Placental pericyte (primary cell): ENCODE measurements at places on chromosomes 4 and X. TPM values are rescaled to one million over a fixed set of nuclear protein-coding genes. Genes with fewer than 3 reads are reported as not detected.

Gene STOX2
- total RNA-seq: 0.57 and 15.8 TPM in 2 replicates

Gene YTHDC1
- 38.9 and 53.2 TPM in 2 replicates for total RNA-seq

Gene SFRP2
- total RNA-seq: 1.4 TPM in 1 of 2 replicates, not detected in the other

Gene MAOB
- total RNA-seq: under 0.01 TPM in 1 of 2 replicates, not detected in the other

Gene CPEB2
- total RNA-seq: 11.2 and 20.8 TPM in 2 replicates

Gene PGRMC1
- 95.4 and 150 TPM in 2 replicates for total RNA-seq

Gene KIAA1210
- not detected in 2 replicates for total RNA-seq

Gene XAGE2
- total RNA-seq: not detected in 2 replicates

Gene HTR2C
- total RNA-seq: 0.44 and 1.3 TPM in 2 replicates

Gene RNF150
- total RNA-seq: 0.22 and 1.1 TPM in 2 replicates

Gene NSUN7
- total RNA-seq: under 0.01 and 0.22 TPM in 2 replicates

Gene AFM
- not detected in 2 replicates for total RNA-seq

Gene ITIH6
- total RNA-seq: not detected in 2 replicates

Gene FAM13A
- total RNA-seq: 8.5 and 18.2 TPM in 2 replicates

Gene ADAM29
- total RNA-seq: not detected in 2 replicates

Gene MAGEA12
- not detected in 2 replicates for total RNA-seq

Gene STARD8
- total RNA-seq: 0.22 and 0.86 TPM in 2 replicates

Gene HS6ST2
- total RNA-seq: 0.22 TPM in 1 of 2 replicates, not detected in the other

Gene SULT1E1
- not detected in 2 replicates for total RNA-seq

Gene PLXNB3
- 4.0 and 4.6 TPM in 2 replicates for total RNA-seq

Gene USP17L20
- total RNA-seq: not detected in 2 replicates

Gene GLRA2
- total RNA-seq: not detected in 2 replicates

Gene FATE1
- not detected in 2 replicates for total RNA-seq

Gene TLR7
- total RNA-seq: under 0.01 TPM in 1 of 2 replicates, not detected in the other

Gene GPR82
- not detected in 2 replicates for total RNA-seq

Gene ASMT
- 0.22 and 0.57 TPM in 2 replicates for total RNA-seq

Gene PQBP1
- total RNA-seq: 56.7 and 94.3 TPM in 2 replicates

Gene SYP
- total RNA-seq: under 0.01 and 0.29 TPM in 2 replicates

Gene TCEAL3
- total RNA-seq: 4.6 and 12.9 TPM in 2 replicates

Gene TADA2B
- 15.2 and 16.2 TPM in 2 replicates for total RNA-seq

Gene CNKSR2
- 0.88 and 1.4 TPM in 2 replicates for total RNA-seq

Gene ATP1B4
- total RNA-seq: not detected in 2 replicates

Gene KIF4A
- total RNA-seq: 1.1 and 24.6 TPM in 2 replicates

Gene TRIM2
- total RNA-seq: 51.6 and 51.8 TPM in 2 replicates

Gene PNMA6F
- not detected in 2 replicates for total RNA-seq

Gene XK
- total RNA-seq: 0.14 TPM in 1 of 2 replicates, not detected in the other

Gene PCDH18
- 33.5 and 150 TPM in 2 replicates for total RNA-seq

Gene IL2RG
- total RNA-seq: 0.43 TPM in 1 of 2 replicates, not detected in the other

Gene ANXA10
- 5.9 and 13.0 TPM in 2 replicates for total RNA-seq

Gene SCML2
- 0.22 and 0.72 TPM in 2 replicates for total RNA-seq

Gene ADH5
- total RNA-seq: 151 and 184 TPM in 2 replicates

Gene HPGDS
- under 0.01 TPM in 1 of 2 replicates, not detected in the other for total RNA-seq

Gene ARMCX1
- total RNA-seq: 27.6 and 36.3 TPM in 2 replicates

Gene PTPN13
- 46.8 and 59.6 TPM in 2 replicates for total RNA-seq

Gene CXXC4
- total RNA-seq: under 0.01 and 0.14 TPM in 2 replicates

Gene GAGE13
- total RNA-seq: not detected in 2 replicates

Gene SLC49A3
- 5.5 and 15.9 TPM in 2 replicates for total RNA-seq

Gene SMIM10
- total RNA-seq: 3.7 and 3.9 TPM in 2 replicates

Gene ANOS1
- total RNA-seq: 1.1 and 4.9 TPM in 2 replicates
